Skeletal muscle cell (primary cell): ENCODE measurements at places on chromosomes 13 and 19.

DNA sequence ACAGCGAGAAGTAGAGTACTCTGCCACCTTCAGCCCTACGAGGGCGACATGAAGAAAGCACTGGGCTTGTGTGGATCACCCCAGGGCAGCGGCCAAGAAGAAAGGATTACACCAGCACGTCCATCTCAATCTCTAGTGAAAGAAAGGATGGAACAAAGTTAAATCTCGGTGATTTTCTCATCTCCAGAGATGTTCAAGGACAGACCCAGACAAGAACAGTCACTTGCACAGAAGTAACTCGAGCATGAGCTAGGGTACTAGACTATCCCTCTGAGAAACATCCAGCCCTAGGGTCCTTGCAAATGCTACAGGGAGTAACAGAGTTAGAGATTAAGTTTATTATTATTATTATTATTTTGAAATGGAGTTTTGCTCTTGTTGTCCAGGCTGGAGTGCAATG lies 106.7 kb downstream of the CRYL1 start:
- DNase-seq: no peak

DNA sequence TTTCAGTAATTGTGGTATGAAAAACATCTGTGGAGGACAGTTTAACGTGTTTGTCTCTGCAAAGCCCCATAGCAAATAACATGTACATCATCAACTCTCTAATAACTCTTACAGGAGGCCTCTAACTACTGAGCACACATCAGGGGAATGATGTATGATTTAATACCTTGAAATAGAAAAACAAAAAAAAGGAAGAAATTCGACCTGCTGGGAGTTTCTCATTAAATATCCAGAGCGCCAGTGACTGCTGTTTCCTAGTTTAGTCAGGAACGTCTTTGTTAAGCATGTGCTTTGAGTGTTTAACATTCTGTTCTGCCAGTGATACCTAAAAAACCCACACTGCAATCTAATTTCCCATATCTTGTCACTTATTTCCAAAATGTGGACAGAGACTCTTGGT lies 235.4 kb downstream of the PCDH20 start:
- no peak for DNase-seq

DNA sequence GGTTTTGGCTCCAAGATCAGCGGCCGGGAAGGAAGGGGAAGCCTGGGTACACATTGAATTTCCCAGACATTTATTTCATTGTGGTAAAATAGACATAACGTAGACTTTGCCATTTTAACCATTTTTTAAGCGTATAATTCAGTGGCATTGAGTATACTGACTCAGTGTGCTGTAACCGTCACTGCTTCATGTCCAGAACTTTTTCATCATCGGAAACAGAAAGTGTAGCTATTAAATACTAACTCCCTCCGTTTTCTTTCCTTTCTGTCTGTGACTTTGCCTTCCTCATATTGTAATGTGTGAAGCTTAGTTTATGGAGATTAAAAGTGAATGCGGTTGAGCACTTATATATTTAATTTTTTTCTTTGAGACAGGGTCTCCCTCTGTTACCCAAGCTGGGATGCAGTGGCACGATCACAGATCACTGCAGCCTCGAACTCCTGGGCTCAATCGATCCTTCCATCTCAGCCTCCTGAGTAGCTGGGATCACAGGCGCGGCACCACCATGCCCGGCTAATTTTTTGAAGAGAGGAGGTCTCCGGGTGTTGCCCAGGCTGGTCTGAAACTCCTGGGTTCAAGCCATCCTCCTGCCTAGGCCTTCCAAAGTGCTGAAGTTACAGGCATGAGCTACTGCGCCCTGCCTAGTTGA lies 1.4 kb downstream of the HNRNPM start:
- no peak for DNase-seq

DNA sequence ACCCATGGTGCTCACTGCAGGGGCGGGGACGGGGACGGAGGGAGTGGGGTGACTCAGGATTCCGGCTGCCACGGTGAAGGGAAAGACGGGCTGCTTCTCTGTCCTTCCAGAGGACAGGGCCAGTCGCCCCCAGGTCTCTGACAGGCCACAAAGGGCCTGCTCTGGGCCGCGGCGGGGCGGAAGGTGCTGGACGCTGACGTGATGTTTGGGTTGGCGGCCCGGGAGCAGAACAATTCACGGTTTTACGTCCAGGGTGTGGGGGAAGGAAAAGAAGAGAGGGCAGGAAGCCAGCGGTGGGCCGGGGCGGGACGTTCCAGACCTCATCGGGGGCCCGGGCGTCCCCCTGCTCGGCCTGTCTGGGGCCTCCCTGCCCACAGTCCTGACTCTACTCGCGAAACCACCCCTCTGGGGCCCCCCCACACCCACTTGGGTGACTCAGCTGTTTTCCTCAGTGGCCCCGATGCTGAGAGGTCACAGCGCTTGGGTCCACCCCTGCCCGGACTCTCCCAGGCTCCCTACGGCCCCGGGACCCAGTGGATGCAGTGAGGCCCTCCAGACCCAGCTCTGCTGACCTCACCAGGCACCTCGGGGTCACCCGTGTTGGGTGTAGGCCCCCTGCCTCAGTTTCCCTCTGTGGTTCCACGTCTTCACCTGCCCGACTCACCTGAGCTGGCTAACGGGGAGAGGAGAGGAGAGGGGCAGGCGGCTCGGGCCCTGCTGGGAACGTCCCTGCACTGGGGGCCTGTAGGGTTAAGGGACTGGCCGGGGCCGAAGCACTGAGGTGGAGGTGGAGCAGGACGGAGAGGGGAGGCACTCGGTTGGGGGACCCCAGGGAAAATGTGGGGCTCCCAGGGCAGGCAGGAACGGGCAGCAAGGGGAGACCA lies 29.2 kb downstream of the PIP5K1C start:
- DNase-seq: peak; percentile 60

DNA sequence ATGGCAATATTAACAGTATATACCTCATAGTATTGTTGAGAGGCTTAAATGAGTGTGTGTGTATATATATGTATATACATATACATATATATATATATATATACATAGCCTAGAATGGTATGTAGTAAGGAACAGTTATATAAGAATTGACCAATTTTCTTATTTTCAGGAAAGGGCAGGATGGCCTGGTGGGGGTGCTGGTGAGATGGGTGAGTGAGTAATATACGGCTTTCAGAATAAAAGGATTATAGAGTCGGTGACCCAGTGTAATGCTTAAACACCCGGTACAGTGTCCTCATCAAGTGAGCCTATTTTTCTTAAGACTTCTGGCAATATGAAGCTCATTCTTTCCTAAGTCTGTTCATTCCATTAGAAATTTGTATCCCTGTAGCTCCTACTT lies 11.7 kb upstream of the FAM216B start:
- DNase-seq: no peak

GRCh38 chr13:38635030-38635429 lies 51.8 kb upstream of the FREM2 start:
- DNase-seq: no peak
